Left colon (tissue), 2 donors: ENCODE measurements at places on chromosomes 3 and 15. TPM values are rescaled to one million over a fixed set of nuclear protein-coding genes. Genes with fewer than 3 reads are reported as not detected.
A peak's percentile ranks its signal among the peaks of the same experiment; 100 is the strongest.

TLR9 gene
- total RNA-seq: 0.42 TPM

- no peak for DNase-seq
Measured at GRCh38 chr3:45807681-45808540, 11.6 kb upstream of the SLC6A20 start.

SHF gene
- total RNA-seq: 8.3 TPM

DLL4 gene
- 14.0 TPM for total RNA-seq

- no peak for DNase-seq
Measured at GRCh38 chr3:22231061-22231460, 480.1 kb upstream of the ZNF385D start.

DNA sequence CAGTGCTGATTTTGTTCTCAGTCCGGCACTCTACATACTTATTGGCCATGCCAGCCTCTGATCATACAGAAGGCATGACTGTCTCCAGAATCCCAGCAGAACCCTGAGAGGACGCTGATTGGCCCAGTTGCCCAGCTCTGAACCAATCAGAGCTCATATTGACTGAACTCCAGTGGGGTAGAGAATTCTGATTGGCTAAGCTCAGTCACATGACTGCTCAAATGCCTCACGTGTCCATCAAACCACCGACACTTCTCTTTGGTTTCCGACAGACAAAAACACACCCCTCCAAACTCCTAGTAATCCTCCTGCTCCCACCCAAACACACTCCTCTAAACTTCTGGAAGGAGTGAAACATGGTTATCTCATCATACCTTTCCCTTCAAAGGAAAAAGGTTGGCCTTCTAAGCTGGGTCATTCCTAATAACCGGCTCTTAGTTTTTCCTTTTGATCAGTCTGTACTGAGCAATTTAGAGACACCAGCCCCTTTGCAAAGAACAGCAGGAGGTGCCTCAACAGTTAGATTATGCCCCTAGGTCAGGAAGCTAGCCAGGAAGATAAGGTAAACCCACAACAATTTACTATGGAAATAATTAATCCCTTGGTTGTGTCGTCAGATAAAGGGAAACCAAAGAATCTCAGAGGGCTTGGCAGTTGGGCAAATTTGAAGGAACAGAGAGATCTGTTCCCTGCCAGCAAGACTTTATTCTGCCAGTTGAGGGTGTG, 187.8 kb downstream of the TLE3 start:
- DNase-seq: no peak

GRCh38 chr15:89822026-89822425, 7.4 kb upstream of the ANPEP start:
- DNase-seq: no peak

GRCh38 chr3:190446573-190447279, 3.0 kb downstream of the TMEM207 start:
- no peak for DNase-seq

AADACL2 gene
- total RNA-seq: 0.18 TPM

GRCh38 chr3:149089395-149089794, 3.1 kb upstream of the HLTF start:
- no peak for DNase-seq

GRCh38 chr3:45868213-45868612, 18.1 kb upstream of the CCR9 start:
- DNase-seq: no peak

GABPB1 gene
- total RNA-seq: 11.0 TPM

GRCh38 chr3:78825858-78826215, 942.0 kb downstream of the ROBO1 start:
- DNase-seq: no peak

DNA sequence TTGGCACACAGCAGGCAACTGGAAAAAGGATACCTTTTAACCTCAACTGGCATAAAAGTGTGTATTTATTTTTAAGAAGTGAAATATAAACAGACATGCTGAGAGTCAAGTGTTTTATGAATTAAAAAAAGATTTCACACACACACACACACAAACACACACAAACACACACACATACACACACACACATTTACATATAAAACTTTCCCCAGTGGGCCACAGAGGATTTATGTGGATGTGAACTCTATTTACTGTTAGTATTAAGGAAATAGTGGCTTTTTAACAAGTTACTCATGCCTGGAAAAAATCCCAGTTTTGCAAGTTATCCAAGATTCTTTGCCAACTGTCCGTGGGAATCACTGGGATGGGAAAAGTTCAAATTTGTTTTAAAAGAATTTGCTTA, 725.9 kb upstream of the NR2F2 start:
- no peak for DNase-seq

RTP2 gene
- not detected for total RNA-seq

TP63 gene
- not detected for total RNA-seq

- DNase-seq: no peak
Measured at GRCh38 chr3:149315694-149316093, 17.7 kb downstream of the TM4SF18 start.

GRCh38 chr15:32700501-32701150, 17.2 kb upstream of the GREM1 start:
- peak; percentile 67 for DNase-seq

SLC28A1 gene
- total RNA-seq: not detected

CPN2 gene
- total RNA-seq: not detected

TIGIT gene
- 1.2 TPM for total RNA-seq

DNA sequence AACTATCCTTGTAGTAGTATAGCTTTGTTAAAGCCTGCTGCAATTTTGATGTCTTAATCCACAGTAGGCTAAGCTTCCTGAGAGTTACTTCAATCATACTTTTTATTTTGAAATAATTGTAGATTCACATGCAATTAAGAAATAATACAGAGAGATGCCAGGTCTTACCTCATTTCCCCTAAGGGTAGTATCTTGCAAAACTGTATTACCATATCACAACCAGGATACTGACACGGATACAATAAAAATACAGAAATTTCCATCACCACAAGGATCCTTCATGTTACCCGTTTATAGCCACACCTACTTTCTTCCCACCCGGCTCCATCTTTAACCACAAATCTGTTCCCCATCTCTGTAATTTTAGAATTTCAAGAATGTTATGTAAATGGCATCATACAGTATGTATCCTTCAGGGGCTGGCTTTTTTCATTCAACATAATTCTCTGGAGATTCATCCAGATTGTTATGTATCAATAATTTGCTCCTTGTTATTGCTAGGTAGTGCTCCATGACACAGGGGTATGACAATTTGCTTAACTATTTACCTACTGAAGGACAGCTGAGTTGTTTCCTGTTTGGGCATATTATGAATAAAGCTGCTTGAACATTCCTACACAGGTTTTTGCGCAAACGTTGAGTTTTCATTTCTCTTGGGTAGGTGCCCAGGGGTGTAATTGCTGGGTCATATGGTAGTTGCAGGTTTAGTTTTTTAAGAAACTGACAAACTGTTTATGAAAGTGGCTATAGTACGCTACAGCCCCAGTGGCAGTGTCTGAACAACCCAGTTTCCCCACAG, 21.6 kb downstream of the BDH1 start:
- no peak for DNase-seq

DNA sequence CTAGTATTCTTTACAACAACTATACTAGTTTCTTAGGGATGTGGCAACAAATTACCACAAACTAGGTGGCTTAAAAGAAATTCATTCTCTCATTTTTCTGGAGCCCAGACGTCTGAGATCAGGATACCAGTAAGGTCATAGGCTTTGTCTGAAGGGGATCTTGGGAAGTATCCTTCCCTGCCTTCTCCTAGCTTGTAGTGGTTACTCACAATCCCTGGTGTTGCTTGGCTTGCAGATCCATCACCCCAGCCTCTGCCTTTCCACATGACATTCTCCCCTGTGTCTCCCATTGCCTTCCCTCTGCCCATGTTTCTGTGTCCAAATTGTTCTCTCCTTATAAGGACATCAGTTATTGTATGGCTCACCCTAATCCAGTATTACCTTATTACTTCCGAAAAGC, 24.3 kb upstream of the CLDN1 start:
- DNase-seq: no peak

ONECUT1 gene
- not detected for total RNA-seq

ACAN gene
- total RNA-seq: 0.21 TPM

GRCh38 chr3:155956508-155957411, 86.3 kb downstream of the GMPS start:
- DNase-seq: no peak

- no peak for DNase-seq
Measured at GRCh38 chr15:101242160-101242998, 9.5 kb downstream of the CHSY1 start.

DNA sequence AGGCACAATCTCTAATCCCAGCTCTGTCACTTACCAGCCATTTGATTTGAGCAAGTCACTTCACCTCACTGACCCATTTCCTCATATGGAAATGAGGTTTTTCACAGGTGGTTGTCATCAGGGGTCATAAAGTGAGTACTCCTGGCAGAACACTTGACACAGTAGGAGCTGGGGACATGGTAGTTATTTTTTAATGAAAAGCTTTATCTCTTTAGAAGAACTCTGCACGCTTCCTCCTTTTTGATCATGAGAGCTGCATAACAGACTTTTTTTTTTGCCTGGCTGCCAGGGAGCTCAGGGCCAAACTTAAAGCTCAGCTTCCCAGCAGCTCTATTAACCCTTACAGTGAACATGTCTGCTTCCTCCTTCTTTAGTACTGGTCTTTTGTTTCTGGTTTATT, 8.4 kb downstream of the VWA5B2 start:
- DNase-seq: no peak

STAC gene
- 0.24 TPM for total RNA-seq

DNA sequence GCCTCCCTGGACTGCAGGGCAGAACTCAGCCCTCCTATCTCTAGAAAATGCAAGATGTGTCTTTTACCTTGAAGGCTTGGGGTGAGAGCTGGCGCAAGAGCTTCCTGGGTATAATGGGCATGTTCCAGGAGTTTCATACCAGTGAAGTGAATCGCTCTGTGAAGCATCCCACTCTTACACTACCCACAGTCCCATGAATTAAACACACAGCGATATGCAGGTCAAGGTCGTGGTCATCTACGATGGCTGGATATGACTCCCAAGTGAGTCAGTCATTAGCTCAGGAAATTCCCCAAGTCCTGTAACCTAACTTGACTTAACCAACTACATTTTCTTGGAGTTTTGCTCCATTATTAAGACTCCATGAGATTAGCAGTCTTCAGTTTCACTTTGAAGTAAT, 439.7 kb downstream of the NTRK3 start:
- no peak for DNase-seq

DNA sequence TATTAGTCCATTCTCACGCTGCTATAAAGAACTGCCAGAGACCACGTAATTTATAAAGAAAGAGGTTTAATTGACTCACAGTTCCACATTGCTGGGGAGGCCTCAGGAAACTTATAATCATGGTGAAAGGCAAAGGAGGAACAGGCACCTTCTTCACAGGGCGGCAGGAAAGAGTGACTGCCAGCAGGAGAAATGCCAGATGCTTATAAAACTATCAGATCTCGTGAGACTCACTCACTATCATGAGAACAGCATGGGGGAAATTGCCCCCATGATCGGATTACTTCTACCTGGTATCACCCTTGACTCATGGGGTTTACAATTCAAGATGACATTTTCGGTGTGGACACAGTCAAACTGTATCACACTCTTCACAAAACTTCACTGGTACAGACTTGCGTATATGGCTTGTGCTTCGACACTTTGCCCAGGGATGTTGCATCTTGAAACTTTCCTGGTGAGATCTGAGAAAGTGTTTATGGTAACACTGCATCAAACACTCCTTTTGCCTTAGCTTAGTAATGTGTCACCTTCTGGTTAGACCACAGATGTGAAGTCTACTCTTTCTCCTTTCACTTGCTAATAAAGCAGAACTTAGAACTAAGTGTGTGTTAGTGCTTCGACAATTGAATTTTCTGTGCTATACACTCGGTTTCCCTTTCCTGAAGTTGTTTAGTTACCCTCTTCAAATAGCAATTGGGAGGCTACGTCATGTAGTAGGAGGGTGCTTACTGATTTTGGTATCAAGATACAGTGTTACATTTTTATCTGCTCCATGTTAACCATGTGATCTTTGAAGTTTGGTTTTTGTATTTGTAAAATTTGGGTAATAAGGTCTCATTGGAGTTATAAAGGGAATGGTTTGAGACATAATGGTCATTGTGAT, 185.7 kb downstream of the LPP start:
- no peak for DNase-seq

GRCh38 chr15:28110481-28110881, 11.4 kb upstream of the OCA2 start:
- DNase-seq: no peak

- no peak for DNase-seq
Measured at GRCh38 chr15:74046275-74046674, 36.1 kb downstream of the GOLGA6A start.

DNA sequence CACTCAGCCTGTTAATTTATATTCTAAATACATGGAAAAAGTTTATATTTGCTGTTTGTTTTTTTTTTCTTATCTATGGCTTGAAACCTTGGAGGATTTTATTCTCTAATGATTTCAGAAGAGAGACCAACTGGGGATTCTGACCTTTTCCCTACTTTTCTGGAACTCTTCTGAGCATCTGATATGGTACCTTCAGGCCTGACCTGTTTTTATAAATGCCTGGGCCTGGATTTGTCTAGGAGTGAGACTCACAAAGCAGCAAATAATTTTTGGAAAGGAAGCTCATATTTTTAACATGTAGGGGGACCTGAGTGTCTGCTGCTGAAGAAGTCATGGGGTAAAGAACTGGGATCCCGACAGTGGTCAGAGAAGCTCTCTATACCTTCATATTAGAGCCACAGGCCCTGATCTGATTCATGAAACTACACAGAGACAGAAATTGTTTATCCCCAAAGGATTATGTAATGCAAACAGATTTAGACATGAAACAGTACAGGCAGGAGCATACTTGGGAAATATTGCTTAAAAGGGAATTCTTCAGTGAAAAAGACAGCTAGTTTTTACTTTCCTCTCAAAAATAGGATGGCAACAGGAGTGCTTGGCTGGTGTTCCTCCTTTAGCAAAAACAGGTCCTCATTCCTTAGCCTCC, 15.9 kb downstream of the PPM1L start:
- no peak for DNase-seq

MST1R gene
- 145 TPM for total RNA-seq

- DNase-seq: no peak
Measured at GRCh38 chr3:170532573-170532972, 53.3 kb downstream of the SLC7A14 start.

ZBBX gene
- not detected for total RNA-seq

TM4SF1 gene
- total RNA-seq: 27.0 TPM
